Tongue (tissue), 3 donors: ENCODE measurements at places on chromosomes 7 and 10. TPM values are rescaled to one million over a fixed set of nuclear protein-coding genes. Genes with fewer than 3 reads are reported as not detected.

- no peak for DNase-seq
These were observed 416.8 kb downstream of the GALNT17 start for GRCh38 chr7:71548746-71549145.

GRCh38 chr7:519484-520390 lies at the start of gene PDGFA:
Gene PDGFA, minus strand, starts transcription at chr7:519846. Its CDS starts 845 bp downstream, at chr7:519001.
- peak; percentile 87 for DNase-seq

Gene KAZALD1
- 20.5 TPM for total RNA-seq

- no peak for DNase-seq
These were observed 5.7 kb upstream of the GLCCI1 start for GRCh38 chr7:7962851-7963250.

DNA sequence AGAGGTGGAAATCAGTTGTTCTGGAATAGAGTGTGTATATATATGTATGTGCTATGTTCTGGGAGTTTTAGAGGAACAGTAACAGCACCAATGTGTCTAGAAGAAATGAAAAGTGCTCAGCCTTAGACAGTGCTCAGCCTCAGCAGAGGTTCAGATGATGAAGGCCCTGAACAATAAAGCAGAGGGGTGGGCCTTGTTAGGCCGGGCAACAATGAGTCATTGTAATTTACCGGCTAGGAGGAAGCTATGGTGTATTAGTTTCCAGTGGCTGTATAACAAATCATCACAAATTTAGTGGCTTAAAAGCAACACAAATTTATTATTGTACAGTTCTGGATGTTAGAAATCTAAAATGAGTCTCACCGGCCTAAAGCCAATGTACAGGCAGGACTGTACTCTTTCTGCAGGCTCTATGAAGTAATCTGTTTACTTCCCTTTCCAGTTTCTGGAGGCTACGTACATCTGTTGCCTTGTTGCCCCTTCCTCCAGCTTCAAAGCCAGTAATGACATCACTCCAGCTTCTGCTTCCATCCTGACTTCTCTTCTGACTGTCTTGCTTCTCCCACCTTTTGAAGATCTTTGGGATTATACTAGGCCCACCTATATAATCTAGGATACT lies 84.6 kb downstream of the CH25H start:
- no peak for DNase-seq

GRCh38 chr7:45080265-45080957 lies 8.4 kb downstream of the NACAD start:
- no peak for DNase-seq

- DNase-seq = no peak
These were observed 66.9 kb upstream of the DOCK1 start for GRCh38 chr10:126838316-126838715.

GRCh38 chr10:21146436-21146789 lies 249.3 kb upstream of the NEBL start:
- DNase-seq = no peak

Gene ANKRD1
- 123 TPM for total RNA-seq

GRCh38 chr10:94011296-94011695 lies 17.6 kb downstream of the PLCE1 start:
- DNase-seq = no peak

GRCh38 chr10:62681211-62681940 lies 123.1 kb upstream of the ADO start:
- peak; percentile 7 for DNase-seq

Gene BICC1
- 32.5 TPM for total RNA-seq

Gene GOLGA7B
- 0.10 TPM for total RNA-seq

- DNase-seq = no peak
These were observed 38.0 kb downstream of the PRKAG2 start for GRCh38 chr7:151838861-151839381.

GRCh38 chr7:105304040-105304895 lies 84.5 kb downstream of the SRPK2 start:
- no peak for DNase-seq

Gene GTPBP4
- 42.7 TPM for total RNA-seq

- no peak for DNase-seq
These were observed 41.4 kb downstream of the NUDCD3 start for GRCh38 chr7:44448922-44449583.

- DNase-seq = no peak
These were observed 115.0 kb downstream of the FAM107B start for GRCh38 chr10:14659626-14660196.

GRCh38 chr10:116044801-116045248 lies 228.2 kb downstream of the GFRA1 start:
- peak; percentile 43 for DNase-seq

Gene GALNT17
- 38.0 TPM for total RNA-seq

GRCh38 chr7:137742051-137742450 lies 104.7 kb downstream of the DGKI start:
- no peak for DNase-seq

- DNase-seq = peak; percentile 55
These were observed 154.8 kb downstream of the DNAJB9 start for GRCh38 chr7:108724251-108725100.

- DNase-seq = peak; percentile 20
These were observed 168.3 kb downstream of the BMPER start for GRCh38 chr7:34073676-34074075.

DNA sequence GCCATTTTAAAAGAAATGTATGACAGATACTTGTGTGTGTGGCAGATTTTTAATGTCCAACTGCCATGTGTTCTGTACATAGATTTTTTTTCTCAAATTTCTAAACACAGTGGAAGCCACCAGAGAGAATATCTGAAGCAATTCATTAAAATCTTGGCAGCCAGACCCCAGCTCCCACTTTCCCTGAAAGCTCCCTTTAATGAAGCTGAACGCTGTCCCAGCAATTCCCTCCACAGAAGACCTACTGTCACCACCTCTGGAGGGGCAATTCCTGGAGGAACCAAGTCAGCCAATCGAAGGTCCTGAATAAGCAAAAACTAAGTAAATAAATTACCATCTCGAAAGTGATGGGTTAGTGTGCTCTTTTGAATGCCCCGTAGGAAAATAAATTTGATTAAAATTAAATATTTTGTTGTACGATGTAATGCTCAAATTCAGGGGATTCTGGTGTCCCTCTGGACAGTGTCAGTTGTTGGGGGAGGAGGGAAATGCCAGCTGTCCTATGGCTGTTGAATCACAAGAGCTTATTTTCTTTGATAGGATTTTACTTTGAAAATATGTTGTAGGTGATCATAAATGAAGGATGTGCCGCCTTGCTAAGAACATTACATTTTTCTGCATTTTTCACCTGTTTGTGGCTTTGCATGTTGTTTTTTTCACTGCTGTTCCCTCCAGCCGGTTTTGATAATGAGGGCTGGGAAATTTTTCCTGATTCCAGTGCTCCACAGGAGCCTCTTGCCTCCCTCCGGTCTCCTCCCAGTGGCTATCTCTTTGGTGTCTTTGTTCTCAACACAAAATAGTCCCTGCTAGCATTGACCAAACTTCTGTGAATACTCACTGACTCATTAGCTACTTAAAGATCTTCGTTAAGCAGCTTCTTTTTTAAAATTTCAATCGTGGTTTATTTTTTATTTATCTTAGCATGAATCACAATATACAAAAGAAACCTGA lies 9.2 kb upstream of the GSAP start:
- peak; percentile 58 for DNase-seq
